ENCODE measurements at places on chromosomes 4 and X.

- no peak for DNase-seq
These were observed 283.9 kb upstream of the GPC4 start for GRCh38 chrX:133699023-133699728.

DNA sequence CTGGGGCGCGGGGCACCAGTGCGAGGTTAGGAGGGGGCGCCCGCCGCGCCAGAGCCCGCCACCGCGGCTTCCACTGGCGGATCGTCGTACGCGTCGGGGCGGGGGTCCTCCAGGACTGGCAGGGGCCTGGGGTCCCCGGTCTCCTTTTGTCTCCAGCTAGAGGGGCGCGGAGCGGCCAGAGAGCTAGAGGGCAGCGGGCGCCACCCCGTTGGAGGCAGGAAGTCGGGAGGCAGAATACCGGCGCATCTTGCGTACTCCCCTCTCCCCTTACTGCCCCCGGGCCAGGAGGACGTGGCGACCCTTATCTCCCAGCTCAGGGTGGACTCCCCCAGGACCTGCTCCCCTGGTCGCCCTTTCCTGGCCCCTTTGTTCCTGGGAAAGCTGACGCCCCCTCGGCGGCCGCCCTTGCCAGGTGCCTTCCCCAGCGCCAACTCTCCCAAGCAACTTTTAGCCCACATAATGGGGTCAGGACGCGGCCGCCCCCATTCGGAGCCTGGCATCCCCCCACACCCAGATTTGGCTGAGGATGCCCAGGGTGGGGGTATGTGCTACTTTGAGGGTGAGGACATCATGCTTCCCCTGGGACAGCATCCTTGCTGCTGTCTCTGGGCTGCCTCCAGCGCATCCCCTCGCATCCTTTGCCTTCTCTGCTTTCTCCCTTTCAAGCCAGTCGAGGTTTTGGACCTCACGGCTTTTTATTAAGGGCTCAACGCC is 933 bp downstream of the CNKSR2 start:
- no peak for DNase-seq

DNA sequence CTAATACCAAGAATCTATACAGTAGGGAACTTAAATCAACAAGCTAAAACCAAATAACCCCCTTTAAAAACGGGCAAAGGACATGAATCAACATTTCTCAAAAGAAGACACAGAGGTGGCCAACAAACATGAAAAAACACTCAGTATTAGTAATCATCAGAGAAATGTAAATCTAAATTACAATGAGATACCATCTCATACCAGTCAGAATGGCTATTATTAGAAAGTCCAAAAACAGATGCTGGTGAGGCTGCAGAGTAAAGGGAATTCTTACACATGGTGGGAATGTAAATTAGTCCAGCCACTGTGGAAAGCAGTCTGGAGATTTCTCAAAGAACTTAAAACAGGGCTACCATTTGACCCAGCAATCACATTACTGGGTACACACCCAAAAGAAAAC is 167.8 kb downstream of the PACRGL start:
- DNase-seq, result no peak

GRCh38 chr4:139568206-139568955 is 12.4 kb upstream of the SETD7 start:
- no peak for DNase-seq
